Activated CD8-positive, alpha-beta T cell treated with anti-CD3 and anti-CD28 coated beads, Interleukin-2, amount 10 ng/mL, durations not matched to agents 7 days and 5 days (primary cell): ENCODE measurements at places on chromosomes 6 and 20.

GRCh38 chr20:58128635-58129625 lies 99.5 kb downstream of the ANKRD60 start:
- no peak for DNase-seq

- no peak for DNase-seq
Observed at GRCh38 chr6:159594750-159595117, 98.3 kb downstream of the SOD2 start.

DNA sequence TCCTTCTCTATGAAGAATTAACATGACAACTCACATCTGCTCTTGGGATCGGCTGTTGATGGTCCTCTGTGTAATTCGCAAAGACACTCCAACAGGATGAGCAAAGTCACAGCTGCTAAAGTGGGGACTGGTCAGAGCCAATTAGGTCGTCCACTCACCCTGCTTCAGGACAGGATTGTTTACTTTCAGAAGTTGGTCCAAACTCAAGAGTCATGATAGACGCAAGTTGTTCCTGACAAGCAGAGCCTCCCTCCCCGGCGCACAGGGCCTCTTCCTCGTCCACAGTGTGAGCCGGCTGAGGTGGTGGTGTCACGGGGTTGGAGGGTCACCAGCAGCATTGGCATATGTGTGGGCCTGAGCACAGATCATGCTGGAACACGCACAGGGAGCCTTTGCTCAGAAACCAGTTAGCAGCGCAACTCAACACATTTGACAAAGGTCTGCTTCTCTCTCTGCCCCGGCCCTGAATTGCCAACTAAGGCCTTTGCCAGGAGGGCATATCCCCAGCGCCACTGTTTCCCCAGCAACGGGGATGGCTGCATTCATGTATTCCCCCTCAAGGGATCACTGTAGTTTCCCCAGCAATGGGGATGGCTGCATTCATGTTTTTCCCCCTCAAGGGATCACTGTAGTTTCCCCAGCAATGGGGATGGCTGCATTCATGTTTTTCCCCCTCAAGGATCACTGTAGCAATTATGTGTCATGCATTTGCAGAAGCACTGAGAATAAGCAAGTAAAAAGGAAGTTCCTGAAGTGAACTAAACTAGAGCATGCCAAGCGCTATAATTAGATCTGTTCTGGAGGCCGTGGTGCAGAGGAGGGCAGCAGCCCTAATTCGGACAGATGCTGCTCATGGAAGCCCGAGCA lies 111.7 kb downstream of the THBS2 start:
- no peak for DNase-seq

DNA sequence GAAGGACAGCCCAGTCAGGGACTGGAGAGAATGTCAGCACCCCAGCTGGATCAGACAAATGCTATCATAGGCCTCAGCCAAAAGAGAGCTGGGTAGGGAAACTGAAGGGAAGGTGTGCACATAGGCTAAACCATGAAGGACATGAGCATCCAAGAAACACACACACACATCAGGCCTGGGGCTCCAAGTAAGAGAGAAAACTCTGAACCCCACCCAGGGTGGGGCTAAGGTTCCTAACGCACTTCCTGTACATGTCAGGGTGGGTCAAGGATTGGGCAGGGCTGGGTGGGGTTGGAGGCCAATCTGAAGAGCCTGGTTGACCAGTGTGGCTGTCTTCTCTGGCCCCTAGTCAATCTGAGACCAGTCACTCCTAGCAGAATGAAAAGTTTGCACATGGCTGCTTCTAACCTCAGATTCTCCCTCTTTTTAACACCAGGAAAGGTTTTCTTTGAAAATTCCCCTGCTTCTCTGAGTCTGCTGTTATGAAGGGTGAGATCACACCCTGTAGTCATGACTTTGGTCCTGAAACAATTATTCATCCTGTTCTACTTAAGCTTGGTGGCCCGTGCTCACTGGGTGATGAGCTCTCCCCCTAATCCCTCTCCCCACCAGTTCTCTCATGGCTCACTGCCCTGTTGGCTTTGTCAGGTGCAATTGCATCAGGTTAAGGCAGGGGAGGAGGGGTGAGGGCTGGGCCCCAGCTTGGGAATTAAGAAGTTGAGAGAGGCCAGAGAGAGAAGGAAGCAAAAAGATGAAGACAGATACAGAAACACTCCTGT lies 88.4 kb downstream of the MAFB start:
- no peak for DNase-seq

DNA sequence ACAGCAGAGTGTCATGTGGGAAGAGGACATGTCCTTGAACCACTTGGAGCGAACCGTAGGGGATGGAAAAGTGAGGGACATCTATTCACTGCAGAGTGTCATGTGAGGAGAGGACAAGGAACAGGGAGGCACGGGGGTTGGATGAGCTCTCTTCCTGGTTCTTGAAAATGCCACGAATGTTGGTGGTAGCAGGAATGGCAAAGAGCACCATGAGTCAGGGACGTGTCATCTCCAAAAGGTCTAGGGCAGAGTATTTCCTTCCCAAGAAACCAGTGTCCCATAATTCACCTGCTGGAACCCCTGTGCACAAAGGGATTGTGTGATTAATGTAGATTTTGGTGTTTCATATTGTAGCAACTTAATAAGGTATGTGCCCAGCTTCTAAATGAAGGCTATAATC lies 136.8 kb downstream of the BFSP1 start:
- no peak for DNase-seq

GRCh38 chr20:55793986-55794385 lies 211.3 kb downstream of the CBLN4 start:
- no peak for DNase-seq

- DNase-seq = peak; percentile 74
Observed at GRCh38 chr6:27684264-27685211, 211.6 kb upstream of the ZNF184 start.

- DNase-seq = peak; percentile 29
Observed at GRCh38 chr6:80165143-80165542, 58.7 kb downstream of the BCKDHB start.

DNA sequence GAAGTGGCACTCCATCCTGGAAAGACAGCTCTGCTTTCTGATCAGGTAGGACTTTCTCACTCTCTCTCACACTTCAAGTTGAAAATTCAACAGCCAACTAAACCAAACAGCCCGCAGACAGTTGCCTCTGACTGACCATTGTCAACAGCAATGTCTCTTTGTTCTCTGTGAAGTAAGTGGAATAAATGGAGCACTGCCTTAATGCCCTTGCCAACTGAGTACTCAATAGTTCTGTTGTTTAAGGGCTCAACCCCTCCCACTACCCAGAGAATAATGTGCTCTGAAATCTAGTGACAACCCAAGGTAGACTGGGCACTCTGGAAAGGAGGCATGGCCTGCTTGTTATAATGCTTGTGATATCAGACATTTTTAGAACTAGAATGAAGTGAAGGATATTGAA lies 16.8 kb upstream of the BCLAF1 start:
- DNase-seq = no peak

GRCh38 chr6:114068116-114068515 lies 97.2 kb upstream of the HDAC2 start:
- no peak for DNase-seq

- DNase-seq = no peak
Observed at GRCh38 chr20:32036252-32036651, 15.8 kb upstream of the HCK start.

GRCh38 chr6:138086573-138087196 lies 20.5 kb downstream of the PERP start:
- DNase-seq = no peak

DNA sequence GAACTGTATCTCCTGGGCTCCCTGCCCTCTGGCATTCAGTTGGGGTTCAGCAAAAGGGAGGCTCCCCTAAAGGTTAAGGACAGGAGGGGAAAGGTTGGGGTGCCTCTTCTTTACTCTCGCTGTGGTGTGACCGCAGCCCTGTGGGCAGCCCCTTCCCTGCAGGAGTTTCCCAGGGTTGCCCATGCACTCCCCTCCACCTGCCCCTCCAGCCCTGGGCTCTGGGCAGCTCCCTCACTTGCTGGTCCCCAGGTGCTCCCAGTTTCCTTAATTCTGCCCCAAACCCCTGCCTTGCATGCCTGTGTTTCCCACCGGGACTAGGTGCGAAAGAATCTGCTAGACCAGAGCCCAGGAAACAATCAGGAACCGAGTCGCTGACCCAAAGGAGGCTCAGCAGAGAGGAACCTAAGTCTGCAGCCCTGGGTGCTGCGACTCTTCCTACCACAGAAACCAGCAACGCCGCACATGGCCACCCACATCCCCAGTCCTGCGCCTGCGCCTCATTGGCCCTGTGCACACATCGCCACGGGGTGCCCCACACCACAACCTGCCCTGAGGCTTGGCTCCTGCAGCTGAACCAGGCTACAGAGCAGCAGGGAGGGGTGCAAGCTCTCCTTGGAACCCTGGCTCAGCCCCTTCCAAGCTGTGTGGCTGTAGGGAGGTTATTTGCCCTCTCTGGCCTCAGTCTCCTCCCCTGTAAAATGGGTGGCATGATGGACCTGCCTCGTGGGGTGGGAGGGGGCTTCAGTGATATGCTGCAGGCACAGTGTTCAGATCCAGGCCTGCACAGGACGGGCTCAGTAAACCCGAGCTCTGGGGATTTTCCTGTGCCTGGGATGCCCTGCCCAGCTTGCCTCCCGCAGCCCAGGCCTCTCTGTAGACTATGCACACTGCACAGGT lies 487.6 kb downstream of the PREX1 start:
- no peak for DNase-seq

DNA sequence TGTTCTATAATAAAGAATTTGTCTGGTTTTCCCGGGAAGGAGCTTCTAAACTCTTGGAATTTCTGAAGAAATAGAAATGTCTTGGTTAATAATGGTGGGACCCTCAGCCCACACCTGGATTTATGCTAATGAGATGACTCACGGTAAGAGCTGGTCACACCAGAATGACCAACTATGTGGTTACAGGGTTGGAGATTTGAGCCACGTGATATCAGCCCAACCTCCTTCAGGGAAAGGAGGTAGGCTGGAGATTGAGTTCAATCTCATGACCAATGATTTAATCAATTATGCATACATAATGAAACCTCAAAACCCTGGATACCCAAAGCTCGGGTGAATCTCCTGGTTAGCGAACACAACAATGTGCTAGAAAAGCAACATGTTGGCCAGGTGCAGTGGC lies 22.1 kb upstream of the CDKN1A start:
- DNase-seq = no peak

- DNase-seq = no peak
Observed at GRCh38 chr6:40668203-40668602, 81.0 kb upstream of the LRFN2 start.

DNA sequence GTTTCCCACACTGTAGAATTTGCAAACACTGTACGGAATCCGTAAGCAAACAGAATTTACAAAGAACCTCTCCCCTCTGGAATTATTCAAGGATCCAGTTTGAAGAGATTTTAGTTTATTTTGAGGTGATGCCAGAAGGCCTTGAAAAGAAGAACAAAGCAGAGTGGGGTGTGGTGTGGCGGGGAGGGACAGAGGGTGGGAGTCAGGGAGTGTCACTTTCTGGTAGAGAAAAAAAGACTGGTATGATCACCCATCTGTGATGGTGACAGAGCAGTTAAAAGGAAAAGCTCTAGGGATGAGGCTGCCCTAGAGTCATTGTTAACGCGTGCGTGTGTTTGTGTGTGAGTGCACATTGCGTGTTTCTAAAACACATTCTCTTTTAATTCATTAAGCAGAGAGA lies 97.0 kb upstream of the F13A1 start:
- no peak for DNase-seq

GRCh38 chr6:91240878-91241603 lies 654.2 kb upstream of the MAP3K7 start:
- no peak for DNase-seq

GRCh38 chr6:160192840-160193239 lies 65.8 kb downstream of the SLC22A2 start:
- no peak for DNase-seq

DNA sequence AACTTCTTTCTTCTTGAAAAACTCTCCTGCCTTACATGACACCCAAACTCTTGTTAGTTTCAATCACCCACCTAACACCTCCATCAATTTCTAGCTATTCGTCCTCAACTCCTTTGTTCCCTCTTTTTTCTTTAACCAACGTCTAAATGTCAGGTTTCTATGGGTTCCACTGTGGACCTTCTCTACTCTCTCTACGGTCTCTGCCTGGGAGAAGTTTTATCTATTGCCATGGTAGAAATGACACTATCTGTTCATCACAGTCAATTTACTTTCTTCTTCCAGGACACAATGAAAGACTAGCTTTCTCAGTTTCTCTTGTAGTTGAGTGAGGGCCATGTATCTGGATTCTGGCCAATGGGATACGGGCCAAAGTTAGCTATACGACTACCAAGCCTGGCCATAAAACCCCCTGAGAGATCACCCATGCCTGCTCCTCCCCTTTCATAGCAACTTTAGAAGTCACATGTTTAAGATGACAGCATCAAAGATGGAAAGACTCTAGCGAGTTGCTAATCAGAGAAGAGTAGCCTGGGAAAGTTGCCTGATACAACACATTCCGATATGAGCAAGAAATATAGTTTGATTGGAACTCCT lies 17.9 kb downstream of the RNGTT start:
- DNase-seq = no peak

- DNase-seq = no peak
Observed at GRCh38 chr20:62688855-62689460, 19.7 kb upstream of the NTSR1 start.

DNA sequence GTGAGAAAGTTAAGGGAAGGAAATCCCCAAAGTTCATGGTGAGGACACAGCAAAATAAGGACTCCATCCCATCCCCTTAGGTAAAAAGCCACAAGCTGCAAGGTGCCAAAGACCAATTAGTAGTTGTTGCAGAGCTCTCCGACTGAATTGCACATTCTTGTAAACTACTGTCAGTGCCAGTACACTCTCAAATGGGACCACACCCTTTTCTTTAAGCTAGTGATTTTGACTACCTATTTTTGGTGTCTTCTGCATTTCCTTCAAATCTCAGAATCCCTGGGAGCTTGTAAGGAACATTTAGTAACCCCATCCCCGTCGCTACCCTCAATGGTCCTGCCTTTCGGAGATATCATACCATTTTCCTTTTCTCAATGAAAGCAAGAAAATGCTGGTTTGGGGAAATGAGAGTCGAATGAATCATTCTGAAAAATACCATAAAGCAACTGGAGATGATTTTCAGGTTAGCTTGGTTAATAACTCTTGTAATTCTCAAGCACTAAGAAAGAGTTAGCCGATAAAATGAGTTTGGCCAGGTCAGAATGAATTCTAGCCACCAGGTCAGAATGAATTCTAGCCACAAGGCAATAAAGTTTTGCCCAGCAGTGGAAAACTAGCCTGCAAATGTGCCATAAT lies 5.2 kb upstream of the HMGN3 start:
- no peak for DNase-seq

- DNase-seq = no peak
Observed at GRCh38 chr20:50920997-50921396, 10.2 kb downstream of the ADNP start.
